ENCODE measurements at places on chromosomes 5 and 9.

DNA sequence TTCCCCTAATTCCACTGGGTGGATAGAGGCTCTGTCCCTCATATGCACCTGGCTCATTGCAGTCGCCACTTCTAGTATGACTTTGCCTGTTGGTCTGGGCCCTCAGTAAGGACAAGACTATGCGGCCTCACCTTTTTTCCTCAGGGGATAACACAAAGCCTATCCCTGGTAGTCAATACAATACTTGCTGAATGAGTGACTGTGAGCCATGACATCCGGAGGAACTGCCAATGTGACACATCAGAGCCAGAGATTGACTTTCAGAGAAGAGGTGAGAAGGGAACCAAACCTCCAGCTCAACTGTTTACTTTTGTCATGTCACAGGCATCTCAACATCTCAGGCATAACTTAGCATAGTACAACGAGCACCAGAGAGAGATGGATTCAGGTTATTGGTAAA is 371.3 kb downstream of the DMRT2 start:
- DNase-seq = no peak

- DNase-seq = peak; percentile 50
Measured at GRCh38 chr5:120457839-120458507, 6.1 kb upstream of the PRR16 start.

GRCh38 chr9:2140600-2141223 is 125.6 kb downstream of the SMARCA2 start:
- DNase-seq = no peak

DNA sequence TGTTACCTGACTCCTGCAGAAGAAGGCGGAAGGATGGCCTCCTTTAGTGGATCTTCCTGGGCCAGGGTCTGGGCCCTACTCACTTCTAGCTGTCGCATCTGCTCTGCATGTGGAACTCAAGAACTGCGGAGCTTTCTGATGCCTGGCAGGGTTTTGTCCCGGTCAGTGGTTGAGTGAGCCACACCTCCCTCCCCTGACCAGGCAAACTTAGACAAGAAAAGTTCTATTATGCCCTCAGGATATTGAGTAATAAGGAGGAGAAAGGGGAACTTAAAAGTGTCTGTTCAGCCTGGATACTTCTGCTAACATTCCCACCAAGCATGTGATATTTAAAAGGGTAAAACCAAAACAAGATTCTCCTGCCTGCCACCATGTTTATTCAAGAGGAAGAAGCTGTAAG is at the start of gene FYB1:
FYB1 (minus strand) TSS at position 127 of the 400 bp plus-strand sequence. CDS start 16,603 bp downstream, outside the sequence.
- no peak for DNase-seq

GRCh38 chr9:134602547-134603362 is 38.8 kb upstream of the COL5A1 start:
- no peak for DNase-seq

GRCh38 chr9:95819636-95820035 is 55.9 kb upstream of the ERCC6L2 start:
- no peak for DNase-seq

GRCh38 chr5:153520952-153521351 is 30.5 kb downstream of the GRIA1 start:
- no peak for DNase-seq

All from CD4-positive, alpha-beta T cell (primary cell).